ENCODE measurements at places on chromosomes 1 and 21.

DNA sequence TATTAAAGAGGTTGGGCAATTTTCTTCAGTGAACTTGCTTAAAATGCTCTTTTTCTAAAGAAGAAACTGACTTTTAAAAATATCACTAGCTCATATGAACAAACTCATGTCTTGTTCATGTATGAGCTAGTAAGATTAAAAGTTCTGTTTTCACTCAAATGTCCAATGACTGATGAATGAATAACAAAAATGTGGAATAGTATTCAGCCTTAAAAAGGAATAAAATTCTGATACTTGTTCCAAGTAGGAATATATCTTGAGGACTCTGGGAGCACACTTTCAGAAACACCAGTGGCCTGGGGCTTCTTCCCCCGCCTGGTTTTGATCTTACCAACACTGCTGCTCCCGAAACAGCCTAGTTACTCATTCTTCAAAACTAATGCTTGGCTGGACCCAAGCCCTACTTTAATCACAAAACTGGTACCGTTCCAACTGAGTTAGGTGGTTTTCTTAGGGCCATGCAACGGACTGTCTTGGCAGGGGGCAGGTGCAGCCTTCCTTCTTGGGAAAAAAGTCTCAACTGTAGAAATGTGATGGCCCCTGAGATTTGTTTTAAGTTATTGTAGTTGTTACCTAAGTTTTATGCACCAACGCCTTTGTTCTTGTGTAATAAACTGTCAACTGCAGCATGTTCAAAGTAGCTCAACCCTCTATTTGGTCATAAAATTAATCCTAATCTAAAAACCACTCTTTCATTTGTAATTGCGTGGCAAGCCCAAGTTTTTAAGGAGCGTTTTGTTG is 116.0 kb downstream of the ETS2 start:
- no peak for DNase-seq

DNA sequence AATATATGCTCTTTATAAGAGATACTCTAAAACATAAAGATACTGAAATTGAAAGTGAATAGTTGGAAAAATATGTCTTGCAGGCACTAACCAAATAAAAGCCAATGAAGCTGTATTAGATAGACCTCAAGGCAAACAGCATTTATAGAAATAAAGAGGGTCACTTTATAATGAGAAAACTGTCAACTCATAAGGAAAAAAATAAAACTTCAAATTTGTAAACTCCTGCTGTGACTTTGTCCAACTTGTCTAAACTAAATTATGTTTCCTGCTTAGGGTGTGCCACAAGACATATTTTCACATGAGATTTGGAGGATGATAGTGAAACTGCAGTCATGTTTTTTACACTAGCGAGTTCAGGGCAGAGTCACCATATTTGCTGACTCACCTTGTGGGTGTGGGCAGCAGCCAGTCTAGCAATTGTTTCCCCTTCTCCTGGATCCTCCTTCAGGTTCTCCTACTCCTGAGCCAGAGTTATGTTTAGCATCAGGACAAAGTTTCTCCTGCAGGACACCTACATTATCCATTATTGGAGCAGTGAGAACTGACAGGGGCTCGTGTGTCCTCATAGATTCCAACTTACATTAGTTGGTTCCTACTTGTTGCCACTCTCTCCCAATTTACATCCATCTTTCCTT is 43.8 kb downstream of the CD53 start:
- no peak for DNase-seq

DNA sequence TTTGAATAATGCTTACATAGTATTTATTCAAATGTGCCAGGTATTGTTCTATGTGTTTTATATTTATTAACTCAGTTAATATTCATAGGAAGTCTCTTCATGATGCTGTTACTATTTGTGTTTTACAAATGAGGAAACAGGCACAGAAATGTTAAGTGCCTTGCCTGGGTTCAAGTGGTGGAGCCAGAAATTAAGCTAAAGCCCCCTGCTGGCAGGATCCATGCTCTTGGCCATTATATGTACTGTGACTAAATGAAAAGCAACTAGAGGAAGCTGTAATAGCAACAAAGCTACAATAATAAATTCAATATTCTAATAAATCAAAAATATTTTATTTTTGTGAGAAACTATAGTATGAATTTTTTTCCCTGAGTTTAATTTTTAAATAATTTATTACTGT is 30.0 kb downstream of the IARS2 start:
- no peak for DNase-seq

DNA sequence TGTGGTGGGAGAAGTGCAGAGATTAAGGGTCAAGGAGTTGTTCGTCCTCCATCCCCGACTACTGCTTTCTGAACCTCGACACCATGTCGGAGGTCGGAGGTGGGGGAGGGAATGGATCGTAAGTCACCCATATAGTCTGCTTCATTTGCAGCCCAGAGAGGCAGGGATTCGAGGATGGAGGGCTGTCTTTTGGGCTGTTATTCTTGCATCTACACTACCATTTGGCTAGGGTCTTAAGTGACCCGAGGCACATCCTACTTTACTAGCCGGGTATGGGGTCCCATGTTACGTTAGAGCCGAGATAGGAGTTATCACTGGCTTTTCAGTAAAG is 578 bp downstream of the USP21 start:
- no peak for DNase-seq

DNA sequence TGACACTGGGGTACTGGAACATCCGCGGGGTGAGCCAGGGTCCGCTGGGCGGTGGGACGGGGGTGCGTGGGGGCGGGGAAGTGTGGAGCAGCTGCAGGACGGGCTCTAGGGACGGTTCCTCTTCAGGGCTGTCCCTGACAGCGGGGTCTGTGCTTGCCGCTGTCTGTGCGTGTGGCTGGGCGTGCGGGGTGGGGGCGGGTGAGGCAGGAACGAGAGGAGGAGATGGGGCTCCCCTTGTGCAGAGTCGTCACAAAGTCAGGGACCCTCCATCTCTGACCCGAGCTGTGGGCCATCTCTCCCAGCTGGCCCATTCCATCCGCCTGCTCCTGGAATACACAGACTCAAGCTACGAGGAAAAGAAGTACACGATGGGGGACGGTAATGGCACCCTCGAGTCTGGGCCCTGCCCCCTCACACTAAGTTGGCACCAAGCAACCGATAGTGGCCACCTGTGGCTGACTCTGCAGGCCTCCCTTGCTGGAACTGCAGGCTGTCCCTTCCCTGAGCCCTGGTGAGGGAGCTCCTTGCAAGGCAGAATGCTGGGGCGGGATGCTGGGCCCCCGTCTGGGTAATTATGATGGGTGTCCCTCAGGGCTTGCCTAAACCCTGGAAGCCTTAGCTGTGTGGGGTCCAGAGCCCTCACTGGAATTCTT is 392 bp downstream of the GSTM2 start:
- DNase-seq, result no peak

DNA sequence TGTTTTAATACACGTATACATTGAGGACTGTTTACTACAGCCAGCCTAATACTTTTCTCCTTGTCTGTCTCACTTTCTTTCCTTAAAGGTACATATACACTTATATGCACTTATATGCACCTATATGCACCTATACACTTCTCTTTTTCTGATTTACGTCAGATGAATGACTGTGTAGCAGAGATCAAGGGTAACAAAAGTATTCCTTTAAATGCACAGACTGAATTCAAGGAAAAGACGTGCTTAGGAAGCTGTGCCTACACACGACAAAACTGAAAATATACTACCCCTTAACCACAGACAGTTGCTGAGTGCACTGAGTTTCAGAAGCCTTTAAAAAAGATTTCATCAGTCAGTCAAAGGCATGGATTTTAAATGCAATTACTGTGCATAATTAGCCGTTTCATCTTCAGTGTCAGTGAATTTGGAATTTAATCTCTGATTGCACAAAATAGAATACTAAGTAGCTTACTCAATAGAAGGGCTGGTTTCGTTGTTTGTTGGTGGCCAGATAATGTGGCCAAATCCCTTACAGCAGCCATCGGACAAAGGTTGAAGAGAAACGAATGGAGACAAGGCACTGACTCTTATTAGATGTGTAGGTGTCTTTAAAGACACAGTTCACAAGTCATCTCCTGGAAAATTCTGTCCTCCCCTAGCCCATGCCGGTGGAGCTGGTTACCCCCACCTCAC is 38.3 kb upstream of the TARBP1 start:
- no peak for DNase-seq

DNA sequence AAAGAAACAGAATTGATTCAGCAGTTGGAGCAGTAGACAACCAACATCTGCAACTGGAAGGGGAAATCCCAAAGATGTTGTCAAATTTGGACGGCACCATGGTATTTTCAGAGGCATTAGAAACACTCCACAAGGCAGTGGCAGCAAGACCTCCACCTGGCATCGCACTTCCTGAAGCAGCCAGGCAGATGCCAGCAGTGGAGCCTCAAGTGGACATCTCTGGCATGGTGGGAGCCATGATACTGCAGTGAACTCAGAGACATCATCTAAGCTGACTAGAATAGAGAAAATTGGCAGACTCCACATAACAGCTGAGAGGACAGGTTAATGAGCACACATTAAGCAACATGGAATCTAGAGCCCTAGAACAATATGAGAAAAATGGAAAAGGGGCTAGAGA is 33.9 kb upstream of the RGS8 start:
- DNase-seq, result no peak

DNA sequence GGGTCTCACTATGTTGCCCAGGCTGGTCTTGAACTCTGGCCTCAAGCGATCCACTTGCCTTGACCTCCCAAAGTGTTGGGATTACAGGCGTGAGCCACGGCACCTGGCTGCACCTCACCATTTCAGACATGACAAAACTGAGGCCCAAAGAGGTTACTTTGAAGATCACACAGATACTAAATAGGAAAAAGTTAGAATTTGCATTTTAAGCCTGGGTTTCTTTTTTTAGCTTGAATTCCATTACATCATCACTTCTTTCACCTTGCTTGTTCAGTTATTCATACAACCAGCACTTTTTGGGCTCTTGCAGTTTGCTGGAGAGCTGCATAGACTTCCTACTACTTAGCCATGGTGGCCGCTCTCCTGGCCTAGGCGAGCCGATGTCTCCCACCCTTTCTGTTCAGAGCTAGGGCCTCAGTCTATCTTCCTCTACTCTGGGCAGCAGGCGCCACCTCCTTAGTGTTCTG is 16.3 kb upstream of the CD2 start:
- no peak for DNase-seq

All from activated effector memory CD4-positive, alpha-beta T cell treated with Interleukin-2 at 50 U/mL for 16 hours (primary cell).